Activated T-helper 1 cell treated with anti-CD3 and anti-CD28 coated beads, Interleukin-2, amount 50 U/mL, for 16 hours (primary cell): ENCODE measurements at places on chromosomes 5 and 9.

DNA sequence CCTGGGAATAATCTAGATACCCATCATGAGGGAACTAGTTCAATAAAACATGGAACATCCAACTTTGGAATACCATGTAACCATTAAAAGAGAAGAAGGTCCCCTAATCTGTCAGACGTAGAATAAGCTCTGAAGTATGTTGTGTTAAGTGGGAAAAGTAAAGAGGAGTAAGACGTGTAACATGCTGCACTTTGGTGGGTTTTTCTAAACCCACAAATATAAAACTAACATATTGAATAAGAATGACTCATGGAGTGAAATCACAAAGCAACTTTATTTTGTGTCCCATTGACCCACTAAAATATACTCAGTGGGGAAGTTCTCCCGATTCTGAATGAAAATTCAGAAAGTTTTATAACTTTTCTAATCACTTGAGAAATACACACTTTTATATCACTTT is 67.9 kb upstream of the PIK3R1 start:
- DNase-seq, result no peak

DNA sequence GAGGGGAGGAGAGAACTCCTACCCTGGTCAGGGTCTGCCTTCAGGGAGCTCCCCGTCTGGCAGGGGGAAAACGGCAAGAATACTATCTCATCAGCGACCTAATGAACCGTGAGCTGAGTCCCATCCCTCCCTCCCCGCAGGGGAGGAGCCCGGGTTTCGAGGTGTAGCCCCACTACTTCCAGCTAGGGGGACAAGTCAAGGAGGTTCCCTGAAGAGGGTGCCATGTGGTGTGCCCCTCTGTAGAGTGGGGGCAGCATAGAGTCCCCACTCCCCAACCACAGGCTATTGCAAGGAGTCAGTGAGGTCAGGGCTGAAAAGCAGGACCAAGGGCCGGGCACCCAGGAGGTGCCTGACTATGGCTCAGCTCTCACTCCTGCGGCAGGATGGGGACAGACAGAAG is 50.9 kb upstream of the RXRA start:
- no peak for DNase-seq

- no peak for DNase-seq
Observed at GRCh38 chr9:100401042-100401441, 25.9 kb upstream of the MSANTD3 start.

- no peak for DNase-seq
Observed at GRCh38 chr9:8857068-8857925, 1057.7 kb upstream of the DMAC1 start.

GRCh38 chr9:91032121-91032531 is 230.5 kb downstream of the SYK start:
- DNase-seq, result no peak

GRCh38 chr5:150441813-150442698 is 7.5 kb downstream of the RPS14 start:
- DNase-seq, result no peak

GRCh38 chr9:77779010-77779409 is 130.9 kb upstream of the GNA14 start:
- no peak for DNase-seq

DNA sequence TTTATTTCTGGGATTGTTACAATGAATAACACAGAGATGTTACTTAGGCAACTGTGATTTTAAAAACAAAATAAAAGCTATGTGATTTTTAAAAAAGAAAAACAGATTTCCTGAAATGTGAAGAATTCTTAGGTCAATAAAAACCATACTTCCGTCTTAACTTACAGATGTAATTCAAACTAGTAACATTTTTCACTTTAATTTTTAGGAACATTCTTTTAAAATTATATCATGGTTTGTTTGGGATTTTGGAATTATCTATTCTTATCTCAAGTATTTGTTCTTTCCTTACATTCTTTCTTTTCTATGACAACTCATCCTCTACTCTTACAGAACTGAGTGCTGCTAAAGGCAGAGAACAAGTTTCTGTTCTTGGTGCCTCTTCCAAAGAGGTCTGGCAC is 159.5 kb downstream of the RAPGEF6 start:
- no peak for DNase-seq

DNA sequence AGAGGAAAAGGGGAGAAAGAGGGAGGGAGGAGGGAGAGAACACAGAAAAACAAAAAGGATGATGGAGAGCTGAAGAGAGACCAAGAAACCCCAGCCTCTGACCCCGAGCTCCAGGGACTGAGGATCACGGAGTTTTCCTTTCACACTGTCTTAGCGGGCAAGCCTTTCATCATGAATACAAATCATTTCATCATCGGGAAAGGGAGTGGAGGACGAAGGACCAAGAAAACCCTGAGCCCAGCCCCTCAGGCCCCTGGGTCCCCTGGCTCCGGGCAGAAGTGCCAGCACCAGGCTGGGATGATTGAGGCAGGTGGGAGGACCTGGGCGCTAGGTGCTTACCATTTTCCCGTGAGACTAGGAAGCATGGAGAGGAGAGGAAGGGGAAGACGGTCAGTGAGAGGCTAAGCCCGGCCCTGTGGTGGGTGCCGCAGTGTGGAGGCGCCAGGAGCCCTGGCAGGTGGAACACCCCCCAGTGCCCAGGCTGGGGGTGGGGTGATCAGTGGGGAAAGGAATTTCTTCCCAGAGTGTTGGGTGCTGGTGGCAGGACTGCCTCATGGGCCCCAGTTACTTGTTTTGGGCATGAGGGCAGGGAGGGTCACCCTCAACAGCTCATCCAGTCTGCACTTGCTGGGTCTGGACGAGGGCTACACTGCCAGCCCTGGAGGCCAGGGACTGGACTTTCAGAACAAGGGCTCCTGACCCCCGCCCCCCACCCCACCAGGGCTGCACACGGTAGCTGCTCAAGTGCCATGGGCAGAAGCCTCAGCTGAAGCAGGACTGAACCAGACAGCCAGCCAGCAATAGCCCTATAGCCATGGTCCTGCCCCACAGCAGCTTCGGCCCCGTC is 49.0 kb upstream of the SARDH start:
- DNase-seq, result no peak

DNA sequence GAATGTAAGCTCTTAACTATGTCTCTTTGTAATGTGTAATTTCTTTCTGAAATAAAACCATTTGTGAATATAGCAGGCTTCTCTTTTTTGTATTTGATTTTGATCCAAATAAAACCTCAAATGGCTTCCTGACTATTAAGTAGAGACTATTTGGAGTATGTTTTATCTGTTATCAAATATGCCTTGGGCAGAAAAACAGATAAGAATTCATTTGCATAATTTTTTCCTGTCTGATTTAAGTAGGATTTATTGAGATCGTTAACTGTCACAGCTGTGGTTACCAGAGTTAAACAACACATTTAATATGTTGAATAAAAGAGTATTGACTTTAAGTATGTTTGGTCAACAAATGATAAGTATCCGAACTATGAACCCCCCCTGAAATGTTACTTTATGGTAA is 104.9 kb downstream of the MELK start:
- DNase-seq, result no peak
